AML-193 (cell line): ENCODE measurements at places on chromosomes 1 and 21.
A peak's percentile ranks its signal among the peaks of the same experiment; 100 is the strongest.

DNA sequence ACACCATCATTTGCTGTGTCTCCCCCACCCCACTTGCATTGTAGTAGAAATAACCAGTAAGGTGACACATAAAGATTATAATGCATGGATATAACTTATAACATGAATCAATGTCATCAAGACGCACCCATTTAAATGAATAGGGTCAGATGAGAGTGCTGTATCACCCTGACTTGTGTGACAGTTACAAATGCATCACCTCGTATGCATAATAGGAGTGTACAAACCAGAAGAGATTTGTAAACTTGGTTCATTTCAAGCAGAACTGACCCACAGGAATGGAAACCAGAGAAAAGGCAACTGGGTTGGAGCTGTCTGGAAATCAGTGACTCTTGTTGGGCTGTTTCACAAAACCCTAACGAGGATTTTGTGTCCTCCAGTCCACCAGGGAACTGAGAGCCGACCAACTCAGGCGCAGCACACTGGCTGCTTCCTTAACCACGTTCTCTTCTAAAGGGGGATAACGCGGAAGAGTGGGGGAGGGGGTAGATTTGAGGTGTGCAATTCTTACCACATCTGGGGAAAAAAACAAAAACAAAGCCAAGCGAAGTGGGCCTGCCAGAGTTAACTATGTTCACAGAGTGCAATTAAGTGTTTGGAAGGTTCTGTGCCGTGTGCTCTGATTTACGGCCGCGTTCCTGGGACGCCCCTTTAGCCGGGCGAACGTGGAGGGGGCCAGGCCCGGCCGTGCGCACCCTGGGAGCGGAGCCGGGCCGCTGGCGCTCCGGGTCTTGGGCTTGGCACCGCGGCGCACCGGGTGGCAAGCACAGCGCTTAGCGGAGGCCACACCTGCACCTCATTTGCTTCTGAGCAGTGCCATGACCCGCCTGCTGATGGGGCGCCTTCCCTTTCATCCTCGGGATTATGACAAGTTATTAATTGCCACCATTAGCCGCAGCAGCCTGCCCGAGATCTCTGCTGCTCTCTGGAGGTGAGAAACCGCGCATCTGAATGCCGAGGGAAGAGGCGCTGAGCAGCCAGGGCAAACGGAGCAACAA, 248.8 kb upstream of the FOXD3 start:
- DNase-seq = no peak

- DNase-seq = no peak
Measured at GRCh38 chr21:14988760-14989159, 76.0 kb downstream of the NRIP1 start.

DNA sequence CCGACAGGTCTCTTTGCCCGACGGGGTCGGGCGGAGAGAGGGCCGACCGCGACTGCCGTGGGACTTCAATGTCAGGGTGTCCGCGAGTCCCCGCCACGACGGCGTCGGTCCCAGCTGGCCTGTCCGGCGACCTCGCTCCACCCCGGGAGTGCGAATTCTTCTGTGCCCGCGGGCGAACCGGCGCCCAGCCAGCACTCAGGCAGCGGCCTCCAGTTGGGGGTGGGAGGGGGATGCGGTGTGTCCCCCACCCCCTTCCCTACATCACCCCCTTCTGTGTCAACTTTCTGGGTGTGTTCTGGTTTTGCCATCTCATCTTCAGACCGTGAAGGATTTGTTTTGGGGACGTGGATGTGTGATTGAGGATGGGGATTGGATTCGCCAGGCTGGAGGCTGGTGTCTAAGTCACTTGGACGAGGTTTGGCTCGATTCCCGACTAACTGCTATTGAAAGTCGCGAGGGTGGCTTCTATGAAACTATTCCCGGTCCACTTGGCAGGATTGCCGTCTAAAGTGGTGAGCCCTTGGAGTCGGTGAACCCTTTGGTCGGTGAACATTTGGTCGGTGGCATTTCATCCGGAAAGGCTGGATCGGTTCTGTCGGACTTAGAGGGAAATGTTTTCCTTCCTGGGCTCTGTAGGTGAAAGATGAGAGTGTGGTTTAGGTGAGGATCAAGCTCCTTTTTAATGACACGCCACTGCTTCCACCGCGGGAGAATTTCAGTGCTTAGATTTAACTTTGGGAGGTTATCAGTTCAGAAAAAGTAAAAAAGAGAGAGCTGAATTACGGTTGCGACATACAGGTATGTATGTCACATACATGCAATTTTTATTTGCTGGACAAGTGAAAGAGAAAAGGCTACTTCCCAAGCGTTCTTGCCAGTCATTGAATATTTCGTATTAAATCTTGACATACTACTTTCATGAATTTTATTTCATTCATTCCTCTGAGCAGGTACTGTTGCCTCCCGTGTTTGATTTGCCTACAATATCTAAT, 771 bp downstream of the ABCD3 start:
- DNase-seq = no peak

DNA sequence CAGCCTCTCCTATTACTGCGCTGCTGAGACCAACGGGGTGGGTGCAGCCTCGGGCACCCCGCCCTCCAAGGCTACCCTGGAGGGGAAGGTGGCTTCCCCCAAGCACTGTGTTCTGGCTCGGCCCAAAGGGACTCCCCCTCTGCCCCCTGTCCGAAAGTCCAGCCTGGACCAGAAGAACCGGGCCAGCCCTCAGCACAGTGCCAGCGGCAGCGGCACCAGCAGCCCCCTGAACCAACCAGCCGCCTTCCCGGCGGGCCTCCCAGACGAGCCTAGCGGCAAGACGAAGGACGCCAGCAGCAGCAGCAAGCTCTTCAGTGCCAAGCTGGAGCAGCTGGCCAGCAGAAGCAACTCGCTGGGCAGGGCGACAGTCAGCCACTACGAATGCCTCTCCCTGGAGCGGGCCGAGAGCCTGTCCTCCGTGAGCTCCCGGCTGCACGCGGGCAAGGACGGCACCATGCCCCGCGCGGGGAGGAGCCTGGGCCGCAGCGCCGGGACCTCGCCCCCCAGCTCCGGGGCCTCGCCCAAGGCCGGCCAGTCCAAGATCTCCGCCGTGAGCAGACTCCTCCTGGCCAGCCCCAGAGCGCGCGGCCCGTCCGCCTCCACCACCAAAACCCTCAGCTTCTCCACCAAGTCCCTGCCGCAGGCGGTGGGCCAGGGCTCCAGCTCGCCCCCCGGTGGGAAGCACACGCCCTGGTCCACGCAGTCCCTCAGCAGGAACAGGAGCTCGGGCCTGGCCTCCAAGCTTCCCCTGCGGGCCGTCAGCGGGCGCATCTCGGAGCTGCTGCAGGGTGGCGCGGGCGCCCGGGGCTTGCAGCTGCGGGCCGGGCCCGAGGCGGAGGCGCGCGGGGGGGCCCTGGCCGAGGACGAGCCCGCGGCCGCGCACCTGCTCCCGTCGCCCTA, 533.1 kb downstream of the KIF26B start:
- no peak for DNase-seq

DNA sequence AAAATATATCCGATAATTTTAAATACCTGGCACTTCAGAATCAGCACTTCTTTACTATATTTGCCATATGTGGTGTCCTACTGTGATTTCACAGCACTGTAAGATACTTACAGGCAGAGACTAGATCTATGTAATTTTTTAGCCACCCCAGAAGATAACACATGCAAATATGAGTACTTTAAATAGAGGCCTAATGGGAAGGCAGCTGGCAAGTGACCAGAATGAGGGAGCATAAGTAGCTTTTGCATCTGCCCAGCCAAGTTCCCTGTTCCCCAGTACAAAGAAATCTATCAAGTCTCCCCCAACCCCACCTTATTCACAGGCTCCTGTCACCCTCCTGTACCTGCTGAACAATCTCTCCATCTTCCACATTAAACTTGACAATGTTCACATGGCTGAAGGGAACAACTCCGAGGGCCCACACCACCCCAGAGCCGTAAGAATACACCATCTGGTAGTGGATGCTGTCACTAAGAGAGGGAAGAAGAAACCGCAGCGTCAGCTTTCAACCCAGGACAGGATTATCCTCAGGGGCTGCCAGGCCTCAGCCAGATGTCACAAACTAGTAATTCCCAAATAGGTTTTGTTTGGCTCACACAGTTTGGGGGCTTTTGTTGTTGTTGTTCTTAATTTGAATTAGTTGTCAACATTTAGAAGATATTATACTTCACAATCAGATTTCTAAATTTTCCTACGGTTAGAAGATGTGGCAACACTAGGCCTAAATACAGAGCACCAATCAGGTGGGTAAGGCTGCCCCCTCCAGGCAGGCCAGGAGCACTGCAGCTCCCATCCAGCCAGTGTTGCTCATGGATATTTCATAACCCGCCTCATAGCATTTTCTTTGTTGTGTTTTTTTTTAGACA, 10.4 kb downstream of the EMC1 start:
- DNase-seq = peak; percentile 67

DNA sequence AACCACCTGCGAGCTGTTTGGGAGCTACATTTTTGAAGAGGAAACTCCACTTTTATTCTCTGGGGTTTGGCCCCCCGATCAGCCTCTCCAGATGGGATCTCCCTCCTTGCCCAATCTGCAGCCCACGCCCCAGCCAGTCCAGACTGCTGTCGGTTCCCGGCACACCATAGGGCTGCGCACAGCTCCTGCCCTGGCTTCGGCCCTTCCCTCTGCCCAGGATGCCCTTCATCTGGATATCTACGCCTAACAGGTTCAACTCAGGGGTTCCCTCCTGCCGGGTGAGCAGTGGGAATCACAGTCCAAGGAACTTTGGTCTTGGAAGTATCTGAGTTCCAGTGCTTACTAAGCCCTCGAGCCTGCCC, 135.3 kb downstream of the KAZN start:
- no peak for DNase-seq

DNA sequence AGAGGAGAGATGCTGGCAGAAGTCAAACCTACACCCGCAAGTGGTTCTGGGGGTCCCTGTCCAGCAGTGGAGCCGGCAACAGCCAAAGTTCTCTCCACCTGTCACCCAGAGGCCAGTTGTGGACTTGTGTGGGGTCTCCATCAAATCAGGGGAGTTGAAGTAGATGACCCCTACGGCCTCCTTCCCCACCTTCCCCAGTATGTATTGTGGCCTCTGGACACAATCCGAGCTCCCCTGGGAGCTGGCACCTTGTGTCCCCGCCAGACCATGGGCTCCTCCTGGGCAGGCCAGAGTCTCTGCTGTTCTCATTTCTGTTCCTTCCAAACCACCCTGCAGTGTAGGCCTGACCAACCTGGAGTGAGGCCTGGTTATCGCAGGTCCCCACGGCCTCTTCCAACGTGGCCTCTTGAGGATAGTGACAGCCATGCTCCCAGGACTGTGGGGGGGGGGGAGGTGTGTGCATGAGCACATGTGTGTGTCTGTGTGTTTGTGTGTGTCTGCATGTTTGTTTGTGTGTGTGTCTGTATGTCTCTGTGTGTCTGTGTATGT, 246.4 kb downstream of the MATN1 start:
- no peak for DNase-seq

- no peak for DNase-seq
Measured at GRCh38 chr1:100147875-100148274, 14.9 kb downstream of the TRMT13 start.

DNA sequence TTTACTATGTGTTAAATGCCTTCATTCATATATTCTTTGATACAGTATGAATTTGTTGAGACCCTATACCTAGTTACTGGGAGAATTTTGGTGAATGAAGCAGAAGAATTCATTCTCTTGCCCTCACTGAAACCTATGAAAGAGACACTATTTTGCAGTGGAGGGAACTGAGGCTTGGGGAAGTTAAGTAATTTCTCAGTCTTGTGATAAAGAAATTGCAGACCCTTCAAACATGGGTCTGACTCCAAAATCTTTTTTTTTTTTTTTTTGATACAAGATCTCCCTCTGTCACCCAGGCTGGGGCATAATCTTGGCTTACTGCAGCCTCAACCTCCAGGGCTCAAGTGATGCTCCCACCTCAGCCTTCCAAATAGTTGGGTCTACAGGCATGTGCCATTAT, 132.1 kb downstream of the DNM3 start:
- DNase-seq = no peak

DNA sequence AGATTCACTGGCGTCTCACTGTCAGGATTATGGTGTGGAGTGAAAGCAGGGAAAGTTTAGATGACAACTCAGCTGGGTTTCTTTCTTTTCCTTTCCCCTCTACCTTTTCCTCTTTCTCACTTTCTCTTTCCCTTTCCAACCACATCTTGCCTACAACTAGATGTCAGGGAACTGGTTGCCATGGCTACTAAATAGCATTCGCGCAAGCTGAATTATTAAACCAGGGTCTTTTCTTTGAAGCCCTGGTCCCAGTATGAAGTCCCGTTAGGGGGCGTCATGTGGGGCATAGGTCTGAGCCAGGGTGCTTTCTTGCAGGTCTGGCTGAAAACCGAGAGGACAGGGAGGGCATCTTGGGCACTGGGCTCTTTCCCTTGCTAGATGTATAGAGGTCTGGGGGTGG, 168.4 kb upstream of the CACNA1E start:
- DNase-seq = no peak

DNA sequence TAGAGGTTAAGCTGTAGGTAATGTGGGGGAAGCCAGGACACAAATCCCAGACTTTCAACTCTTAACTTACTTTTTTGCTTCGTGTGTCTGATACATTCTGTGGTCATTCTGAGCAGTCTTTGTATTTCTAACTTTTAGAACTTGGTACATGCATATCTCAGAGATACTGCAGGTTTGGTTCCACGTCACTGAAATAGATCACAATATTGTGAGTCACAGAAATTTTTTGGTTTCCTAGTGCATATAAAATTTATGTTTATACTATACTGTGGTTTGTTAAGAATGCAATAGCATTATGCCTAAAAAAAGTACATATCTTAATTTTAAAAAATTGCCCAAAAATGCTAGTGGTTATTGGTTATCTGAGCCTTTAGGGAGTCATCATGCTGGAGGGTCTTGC, 3.2 kb downstream of the URB2 start:
- no peak for DNase-seq

GRCh38 chr1:204348242-204348641, 11.5 kb downstream of the PLEKHA6 start:
- no peak for DNase-seq

DNA sequence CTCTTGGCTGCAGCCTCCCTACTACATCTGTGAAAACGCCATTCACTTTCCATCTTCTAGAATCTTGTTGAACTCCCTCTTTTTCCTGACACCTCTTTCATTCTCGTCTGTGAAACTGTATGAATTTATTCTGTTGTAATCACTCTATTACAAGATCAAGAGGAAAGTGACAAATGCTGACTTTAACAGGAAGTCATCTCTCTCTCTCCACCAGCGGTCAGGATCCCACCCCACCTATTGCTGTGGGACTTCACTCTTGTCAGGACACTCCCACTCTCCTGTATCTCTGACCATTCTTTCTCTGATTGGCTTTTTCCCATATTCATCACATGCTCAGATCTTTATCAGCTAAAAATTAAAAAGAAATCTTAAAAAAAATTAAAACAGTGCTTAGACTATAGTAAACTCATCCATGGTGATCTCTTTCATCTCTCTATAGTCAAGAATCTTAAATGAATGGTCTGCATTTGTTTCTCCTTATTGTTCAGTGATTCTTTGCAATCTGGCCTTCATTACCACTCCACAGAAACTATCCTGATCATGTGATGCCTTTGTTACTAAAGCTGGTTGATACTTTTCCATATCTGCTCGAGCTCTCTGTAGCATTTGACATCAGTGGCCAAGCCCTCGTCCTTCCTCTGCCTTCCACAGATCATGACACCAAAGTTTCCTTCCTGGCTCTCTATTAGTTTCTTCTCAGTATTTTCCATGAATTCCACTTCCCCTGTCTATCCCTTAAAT, 113.6 kb downstream of the UCHL5 start:
- no peak for DNase-seq
